ENCODE measurements at places on chromosomes 1 and 21. TPM values are rescaled to one million over a fixed set of nuclear protein-coding genes. Genes with fewer than 3 reads are reported as not detected.

- DNase-seq, result no peak
Measured at GRCh38 chr21:41628256-41628655, 120.3 kb upstream of the TMPRSS2 start.

DNA sequence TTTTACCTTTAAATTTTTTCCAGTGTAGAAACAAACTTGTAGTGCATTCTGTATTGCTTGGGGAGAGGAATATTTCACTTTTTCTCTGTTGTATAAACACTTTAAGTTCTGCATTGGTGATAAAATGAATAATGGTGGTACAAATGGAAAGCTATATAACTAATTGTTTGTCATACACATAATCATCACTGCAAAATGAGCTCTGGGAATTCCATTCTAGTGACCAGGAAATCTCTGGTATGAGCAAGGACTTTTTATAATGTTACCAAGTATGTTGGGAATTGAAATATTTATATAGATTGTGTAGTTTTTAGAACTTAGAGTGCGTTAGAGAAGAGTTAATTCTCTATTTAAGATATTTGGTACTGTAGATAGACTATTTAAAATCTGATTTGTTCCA, 5.0 kb upstream of the FMN2 start:
- DNase-seq, result no peak

DNA sequence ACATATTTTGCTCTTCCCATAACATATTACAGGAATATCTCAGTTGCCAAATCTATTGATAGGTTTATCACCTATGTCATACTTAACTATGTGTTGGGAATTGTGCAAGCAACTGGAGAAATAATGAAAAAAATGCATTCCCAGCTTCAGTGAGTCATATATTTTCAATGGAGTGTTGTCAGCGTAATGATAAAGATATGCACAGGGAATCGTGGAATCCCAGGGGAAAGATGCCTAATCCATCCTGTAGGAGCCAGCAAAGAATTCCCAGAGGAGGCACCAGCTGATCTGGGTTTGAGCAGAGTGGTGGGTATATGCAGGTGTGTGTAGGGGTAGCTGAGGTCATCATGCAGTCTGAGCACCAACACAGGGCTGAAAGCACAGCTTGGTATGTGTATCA, 213.3 kb upstream of the DAB1 start:
- no peak for DNase-seq

DNA sequence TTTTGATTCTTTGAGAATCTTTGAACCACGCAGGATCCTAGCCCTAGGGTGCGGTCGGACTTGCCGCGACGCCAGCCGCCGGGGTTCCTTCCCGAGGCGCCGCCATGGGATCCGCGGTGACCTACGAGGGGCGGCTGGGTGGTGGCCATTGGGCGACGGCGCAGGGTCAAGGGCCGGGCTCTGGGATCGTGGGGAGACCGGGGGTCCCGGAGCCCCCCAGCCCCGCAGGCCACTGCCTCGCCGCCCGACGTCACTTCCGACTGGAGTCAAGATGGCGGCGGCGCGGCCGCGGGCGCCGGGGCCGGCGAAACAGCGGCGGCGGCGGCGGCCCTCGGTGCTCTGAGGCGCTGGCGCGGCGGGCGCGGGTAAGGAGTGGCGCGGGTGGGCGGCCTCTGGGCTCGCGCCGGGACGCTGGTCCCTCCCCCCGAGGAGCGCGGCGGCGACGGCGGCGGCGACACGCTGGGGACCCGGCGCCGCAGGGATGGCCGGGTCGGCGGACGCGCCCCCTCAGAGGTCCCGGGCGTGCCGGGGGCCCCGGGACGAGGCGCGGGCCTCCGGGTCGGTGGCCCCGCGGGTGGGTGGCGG, at the start of gene PRDM2:
Gene PRDM2 (plus strand): TSS at position 253 of the 585 bp plus-strand sequence. CDS start 15,418 bp downstream, outside the sequence.
- peak; percentile 21 for DNase-seq

DNA sequence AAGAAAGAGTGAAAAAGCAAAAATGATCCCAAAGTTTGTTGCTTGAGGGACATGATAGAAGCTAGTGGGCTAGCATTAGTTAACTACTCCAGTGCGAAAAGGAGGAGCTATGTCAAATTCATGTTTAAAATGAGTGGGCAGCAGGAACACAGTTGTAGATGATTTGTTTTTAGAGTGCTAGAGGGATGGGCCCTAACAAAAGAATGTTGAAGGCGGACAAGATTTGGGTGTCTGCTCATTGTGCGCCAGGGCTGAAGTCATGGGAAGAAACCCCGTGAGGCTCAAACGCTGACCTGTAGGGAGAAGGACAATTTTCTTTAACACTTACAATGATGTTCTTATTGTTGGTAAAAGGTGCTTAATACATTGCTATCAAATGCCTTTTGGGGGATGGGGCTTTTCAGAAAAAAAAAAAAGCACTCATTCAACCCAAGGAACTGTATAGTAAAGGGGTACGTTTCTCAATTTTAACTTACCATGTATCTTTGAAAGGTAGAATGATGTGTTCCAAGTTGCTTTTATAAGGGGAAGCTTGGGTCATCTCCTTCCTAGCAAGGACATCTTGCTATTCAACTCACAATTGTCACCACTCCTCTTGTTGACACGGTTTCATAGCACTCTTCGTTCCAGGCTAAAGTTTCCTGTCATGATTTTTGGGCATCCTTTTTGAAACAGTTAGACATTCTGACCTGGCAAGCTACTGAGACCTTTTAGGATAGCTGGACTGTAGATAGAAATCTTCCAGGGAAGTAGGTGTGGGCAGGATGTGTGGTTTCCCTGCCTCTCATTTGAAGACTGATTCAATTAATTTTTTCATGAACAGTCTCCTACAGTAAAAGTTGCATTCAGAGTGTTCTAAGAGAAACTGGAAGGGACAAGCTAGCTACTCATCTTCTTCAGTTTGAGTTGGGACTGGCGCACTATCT, 53.0 kb upstream of the CNN3 start:
- DNase-seq, result no peak

GRCh38 chr1:162310337-162310736, 66.3 kb downstream of the SPATA46 start:
- no peak for DNase-seq

DNA sequence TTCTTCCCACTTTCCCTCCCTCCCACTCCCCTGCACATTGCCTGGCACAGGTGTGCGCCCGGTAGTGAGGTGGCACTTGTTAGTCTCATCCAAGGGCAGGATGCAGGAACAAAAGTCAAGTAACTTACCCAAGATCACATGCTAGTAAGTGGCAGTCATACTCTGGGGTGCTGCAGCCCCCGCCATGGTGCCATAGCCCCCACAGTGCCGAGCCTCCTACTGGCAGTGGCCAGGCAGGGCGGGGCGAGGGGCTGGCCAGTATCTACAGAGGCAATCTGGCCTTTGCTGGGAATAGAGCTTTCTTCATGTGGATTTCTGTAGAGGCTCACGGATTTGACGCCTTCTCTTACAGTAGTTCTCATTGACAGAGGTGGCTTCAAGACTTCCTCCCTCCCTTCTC, 26.9 kb downstream of the H6PD start:
- DNase-seq, result no peak

TAF1A gene
- total RNA-seq, result 1.6 TPM

GRCh38 chr21:21084179-21084578, 86.0 kb downstream of the NCAM2 start:
- DNase-seq, result no peak

TOR1AIP2 gene
- total RNA-seq, result 169 TPM

GRCh38 chr1:80447526-80447925, 1353.2 kb upstream of the ADGRL2 start:
- DNase-seq, result no peak

RNU1-1 gene
- under 0.01 TPM for total RNA-seq

DNA sequence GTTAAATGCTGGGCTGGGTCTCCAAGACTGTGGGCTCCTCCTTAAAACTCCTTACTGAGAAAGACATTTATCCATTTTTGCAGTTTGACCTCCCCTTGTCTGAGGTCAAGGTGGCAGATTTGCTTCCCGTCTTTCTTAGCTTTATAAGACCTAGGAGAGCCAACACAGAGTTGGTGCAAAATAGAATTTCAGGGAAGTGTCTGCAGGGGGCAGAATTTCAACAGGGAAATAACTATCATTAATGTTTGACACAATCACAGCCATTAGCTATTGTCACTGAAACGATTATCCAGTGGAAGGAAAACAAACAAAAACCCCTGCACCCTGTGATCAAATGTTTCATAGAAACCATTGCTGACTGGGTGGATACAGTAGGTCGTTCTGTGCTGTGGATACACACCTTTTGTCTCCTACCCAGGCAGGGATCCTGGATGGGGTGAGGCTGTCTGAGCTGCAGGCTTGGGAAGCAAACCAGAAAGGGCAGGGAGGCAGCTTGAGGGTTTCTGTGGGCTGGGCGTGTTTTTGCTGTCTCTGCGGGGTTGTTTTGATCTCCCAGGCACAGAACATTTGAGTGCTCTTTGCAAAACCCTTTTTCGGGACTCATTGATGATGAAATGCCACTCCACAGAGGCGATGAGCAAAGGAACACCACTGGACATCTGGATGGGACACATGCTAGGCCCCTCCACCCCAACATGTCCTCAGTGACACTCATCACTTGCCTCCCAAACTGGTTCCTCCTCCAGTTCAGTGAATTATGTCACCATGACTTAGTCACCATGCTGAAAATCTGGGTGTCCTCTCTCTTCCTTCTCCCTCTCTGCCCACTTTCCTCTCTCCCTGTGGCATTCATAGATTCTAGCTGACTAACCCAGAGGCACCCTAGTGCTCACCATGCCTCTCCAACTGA, 94.2 kb upstream of the SERBP1 start:
- no peak for DNase-seq

GRCh38 chr1:158819461-158820443, 11.4 kb upstream of the MNDA start:
- no peak for DNase-seq

RUNX3 gene
- total RNA-seq, result 4.5 TPM

EFNA1 gene
- total RNA-seq, result 25.7 TPM

GRCh38 chr1:182817802-182818201, 21.3 kb upstream of the DHX9 start:
- no peak for DNase-seq

DNA sequence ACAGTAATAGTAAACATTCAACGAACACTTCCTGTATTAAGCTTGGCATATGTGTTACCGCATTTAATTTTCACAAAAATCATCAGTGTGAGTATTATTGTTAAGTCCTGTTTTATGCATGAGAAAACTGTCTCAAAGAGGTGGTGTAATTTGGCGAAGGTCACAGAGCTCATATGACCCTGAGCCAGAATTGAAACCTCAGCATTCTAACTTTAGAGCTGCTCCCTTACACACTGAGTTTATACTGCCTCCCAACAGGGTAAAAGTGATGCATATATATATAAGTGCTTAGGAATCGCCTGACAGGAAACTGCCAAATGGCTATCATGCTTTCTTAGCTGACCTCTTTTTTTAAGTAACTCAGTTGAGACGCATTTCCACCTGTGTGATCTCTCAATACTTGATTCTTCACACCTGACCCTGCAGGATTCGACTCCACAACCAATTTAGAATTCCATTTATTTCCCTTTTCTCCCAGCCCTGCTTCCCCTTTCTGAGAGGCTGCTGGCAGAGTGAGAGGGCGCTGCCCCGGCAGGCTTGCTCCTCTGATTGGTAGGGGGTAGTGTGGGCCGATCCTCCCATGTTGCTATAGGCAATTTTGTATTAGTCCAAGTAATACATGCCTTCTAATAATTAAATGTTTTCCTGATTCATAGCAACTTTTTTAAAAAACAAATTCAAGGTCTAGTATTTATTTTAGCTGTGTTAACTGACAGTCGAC, 40.5 kb downstream of the ZBTB40 start:
- no peak for DNase-seq

LCE1F gene
- not detected for total RNA-seq

DNA sequence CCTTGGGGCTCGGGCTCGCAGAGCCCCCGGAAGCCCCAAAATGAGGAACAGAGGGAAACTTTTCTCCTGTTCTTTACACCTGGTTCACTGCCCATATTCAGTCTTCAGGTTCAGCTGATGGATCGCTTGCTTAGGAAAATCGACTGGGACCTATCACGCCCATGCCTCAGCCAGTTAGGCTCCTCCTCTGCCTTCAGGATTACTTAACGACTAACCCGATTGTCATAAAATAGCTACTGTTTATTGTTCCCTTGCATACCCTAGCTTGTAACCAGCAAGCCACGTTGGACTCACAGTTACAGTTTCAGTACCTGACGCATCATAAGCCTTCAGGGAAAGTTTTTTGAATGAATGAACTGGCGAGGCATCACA, 692 bp downstream of the TARDBP start:
- DNase-seq, result no peak

DNA sequence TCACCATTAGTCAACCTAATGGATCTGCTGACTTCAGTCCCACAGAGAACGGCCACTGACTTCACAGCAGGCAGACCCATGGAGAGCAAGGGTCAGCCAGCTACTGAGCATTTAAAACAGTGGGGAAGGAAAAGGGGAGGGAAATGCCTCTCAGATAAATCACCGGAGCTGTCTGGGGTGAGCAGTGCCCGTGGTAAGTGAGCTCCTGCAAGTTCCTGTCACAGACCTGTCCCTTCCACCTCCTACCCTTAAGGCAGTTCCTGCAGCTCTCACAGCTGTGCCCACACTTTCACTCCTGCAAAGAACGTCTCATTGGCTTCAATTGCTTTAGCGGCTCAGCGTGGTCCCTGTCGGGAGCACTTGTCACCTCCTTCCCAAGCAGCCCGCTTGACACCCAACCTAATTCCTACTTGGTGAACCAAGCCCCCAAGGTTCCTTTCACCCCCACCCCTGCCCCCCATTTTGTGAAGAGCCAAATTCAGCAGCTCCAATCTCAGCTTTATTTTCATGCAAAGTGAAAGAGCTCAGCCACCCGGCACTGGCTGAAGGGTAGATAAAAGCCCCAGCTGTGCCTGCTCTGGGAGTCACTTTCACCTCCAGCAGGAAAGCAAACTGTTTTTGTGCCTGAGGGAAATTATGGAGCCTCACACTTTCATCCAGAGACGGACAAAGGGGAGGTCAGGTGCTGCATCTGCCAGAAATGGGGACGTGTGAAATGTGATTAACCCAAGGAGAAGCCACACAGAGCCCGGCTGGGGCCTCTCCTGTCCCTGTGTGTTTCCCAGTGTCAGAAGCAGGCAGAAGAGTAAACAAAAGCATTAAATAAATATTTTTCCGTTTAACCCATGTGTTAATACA, 306.2 kb downstream of the TTLL7 start:
- DNase-seq, result no peak

DNA sequence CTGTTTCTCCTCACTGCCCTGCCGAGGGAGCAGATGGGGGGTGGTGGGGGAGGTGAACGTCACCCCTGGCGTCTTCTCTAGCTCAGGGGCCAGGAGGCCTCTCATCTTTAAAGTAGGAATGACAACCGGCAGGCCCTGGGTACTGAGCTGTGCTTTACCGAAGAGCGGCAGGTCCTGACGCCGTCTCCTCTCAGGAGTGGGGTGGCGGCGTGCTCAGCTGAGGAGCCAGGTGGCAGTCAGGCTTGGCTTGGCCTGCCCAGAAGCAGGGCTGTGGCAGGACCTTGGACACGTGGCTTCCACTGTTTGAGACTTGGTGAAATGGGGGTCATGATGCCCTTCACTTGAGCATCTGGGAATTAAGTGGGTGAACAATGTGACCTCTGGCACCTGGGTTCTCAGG, 3.1 kb downstream of the RER1 start:
- DNase-seq, result no peak

PCP4 gene
- total RNA-seq, result 7.5 TPM

PRAMEF25 gene
- total RNA-seq, result not detected
